D341Med (cell line): ENCODE measurements at places on chromosomes 3 and 15.

- no peak for DNase-seq
Observed at GRCh38 chr15:87851497-87851896, 405.0 kb downstream of the NTRK3 start.

DNA sequence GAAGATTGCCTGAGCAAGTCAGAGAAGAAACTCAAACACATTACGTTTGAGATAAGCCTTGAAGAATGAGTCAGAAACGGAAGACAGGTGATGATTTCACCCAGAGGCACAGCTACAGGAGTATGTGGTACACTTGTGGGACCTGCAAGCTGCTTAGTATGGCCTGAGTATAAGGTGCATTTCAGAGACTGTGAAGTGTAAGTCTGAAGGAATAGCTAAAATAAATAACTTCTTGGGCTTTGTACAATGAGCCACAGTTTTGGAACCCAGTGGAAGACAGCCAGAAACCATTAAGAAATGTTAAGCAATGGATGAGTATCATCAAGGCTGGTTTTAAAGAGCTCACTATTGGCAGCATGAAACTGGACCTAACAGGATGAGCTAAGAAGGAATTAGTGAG, 826.2 kb downstream of the ROBO1 start:
- DNase-seq = no peak

DNA sequence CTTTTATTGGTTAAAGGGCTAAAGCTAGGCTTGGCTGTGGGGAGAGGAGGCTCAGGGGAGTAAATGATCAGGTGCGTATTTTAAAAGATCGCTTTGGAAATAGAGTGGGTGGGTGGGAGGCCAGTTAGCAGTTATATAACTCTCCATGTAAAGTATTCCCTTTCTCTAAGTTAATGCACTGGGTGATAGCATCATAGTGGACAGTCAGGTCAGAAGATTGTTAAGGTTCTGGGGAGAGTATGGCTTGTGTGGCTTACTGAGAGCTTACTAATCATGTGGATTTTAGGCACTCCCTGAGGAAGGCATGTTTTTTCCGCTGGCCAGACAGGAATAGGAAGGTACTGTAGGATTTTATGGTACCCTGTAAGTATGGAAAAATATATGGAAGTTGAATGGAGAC, 6.3 kb upstream of the EIF3J start:
- no peak for DNase-seq

DNA sequence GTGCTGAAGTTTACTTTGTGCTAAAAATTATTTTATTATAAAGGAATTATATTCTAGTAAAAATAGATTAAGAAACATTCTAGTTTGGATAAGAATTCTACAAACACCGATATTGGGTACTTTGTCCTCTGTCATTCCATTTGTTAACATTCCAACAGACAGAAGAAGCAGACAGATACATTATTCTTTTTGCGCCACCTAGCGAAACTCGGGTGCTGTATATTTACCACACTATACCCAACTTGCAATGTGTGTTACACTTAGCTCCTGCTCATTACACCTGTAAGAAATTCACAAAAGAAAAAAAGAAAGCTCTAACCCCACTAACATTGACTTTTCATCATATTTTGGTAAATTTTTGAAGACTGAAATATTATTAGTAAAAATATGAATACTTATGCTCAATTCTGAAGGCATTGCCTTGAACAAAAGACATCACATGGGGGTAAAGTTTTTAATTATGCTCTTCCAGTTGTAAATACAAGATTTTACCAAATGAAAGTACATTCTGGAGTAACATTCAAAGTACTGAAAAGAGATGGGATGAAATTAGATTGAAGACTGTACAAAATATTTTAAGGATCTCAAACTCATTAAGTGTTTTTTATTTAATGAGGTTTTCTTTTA, 136.5 kb upstream of the MLF1 start:
- peak; percentile 50 for DNase-seq

DNA sequence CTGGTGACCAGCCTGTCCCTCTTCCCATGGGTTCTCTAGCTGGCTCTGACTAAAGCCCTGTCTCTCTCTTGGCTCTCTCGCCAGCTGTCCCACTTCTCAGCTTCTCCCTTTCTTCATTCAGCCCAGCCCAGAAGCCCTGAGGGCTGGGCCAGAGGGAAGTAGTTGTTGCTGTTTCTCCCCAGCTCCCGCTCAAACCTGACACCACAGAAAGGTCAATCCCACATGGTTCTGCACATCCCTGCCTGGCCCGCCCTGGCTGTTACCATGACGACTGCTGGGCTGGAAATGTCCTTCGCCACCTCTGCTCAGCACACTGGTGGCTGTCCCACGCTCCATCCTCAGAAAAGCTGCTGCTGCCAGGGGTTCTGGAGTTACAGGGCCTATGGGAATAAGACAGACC, 25.9 kb downstream of the CCDC32 start:
- DNase-seq = no peak

GRCh38 chr3:102085431-102086176, 236.3 kb downstream of the NFKBIZ start:
- no peak for DNase-seq

DNA sequence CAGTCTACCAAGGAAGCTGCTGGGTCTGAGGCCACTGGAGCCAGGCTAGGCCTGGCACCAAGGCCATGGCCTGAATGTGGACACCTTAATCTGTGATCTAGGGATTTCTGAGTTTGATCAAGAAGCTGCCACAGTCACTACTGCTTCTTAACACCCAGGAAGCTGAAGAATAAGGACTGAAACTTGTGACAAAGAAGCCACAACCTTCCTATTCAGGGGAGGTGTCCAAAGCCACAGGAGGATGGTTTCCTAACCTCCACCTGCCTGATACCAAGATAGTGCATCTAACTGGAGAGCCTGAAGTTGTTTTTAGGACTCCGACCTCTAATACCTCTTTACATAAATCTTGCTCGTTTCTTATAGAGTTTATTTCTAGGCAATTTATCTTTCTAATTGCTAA, 5.5 kb upstream of the ANO10 start:
- no peak for DNase-seq

GRCh38 chr3:129695230-129695629, 88.8 kb upstream of the PLXND1 start:
- DNase-seq = no peak

- no peak for DNase-seq
Observed at GRCh38 chr3:72135636-72136035, 350.7 kb upstream of the PROK2 start.

- no peak for DNase-seq
Observed at GRCh38 chr3:135878501-135878900, 87.0 kb upstream of the PPP2R3A start.

DNA sequence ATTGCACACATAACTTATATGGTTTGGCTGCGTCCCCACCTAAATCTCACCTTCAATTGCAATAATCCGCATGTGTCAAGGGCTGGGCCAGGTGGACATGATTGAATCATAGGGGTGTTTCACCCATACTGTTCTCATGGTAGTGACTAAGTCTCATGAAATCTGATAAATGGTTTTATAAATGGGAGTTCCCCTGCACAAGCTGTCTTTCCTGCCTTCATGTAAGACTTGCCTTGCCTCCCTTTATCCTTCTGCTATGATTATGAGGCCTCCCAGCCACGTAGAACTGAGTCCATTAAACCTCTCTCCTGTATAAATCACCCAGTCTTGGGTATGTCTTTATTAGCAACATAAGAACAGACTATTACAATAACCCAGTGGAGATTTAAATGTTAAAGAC, 653.9 kb downstream of the ROBO1 start:
- no peak for DNase-seq

GRCh38 chr15:70867911-70868467, 14.0 kb upstream of the LARP6 start:
- DNase-seq = no peak

- no peak for DNase-seq
Observed at GRCh38 chr3:178841011-178841410, 230.6 kb downstream of the ZMAT3 start.

GRCh38 chr3:177800561-177800960, 603.3 kb upstream of the TBL1XR1 start:
- DNase-seq = no peak
